ENCODE measurements at places on chromosomes 7 and 10.

DNA sequence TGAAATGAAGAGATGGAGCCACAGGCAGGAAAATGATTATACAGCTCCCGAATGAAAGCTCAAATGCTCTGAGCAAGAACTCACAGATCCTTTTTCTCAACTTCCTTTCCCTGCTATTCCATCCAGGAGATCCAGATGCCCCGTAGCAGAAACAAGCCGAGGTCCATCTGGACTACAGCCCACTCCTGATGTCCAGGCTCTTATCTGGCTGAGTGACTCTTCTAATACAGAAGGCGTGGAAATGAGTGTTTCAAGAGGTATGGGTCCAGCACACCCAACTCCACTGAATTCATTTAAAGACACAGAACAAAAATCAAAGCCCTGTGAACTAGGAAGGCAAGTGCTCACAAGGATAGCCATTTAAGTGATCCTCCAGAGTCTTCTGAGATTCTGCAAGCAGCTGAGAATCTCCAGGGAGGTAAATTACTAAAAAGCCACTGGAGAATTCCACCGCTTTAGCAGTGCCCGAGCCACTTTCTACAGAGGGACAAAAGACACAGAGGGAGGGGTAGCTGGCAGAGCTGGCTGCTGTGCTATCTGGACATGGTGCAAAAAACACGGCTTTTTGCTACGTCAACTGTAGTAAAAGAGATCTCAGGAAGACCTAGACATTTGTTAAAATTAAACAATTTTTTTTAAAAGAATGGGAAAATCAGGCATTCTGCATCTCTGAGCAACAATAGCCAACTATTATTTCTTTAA, 24.5 kb downstream of the FAM171A1 start:
- DNase-seq, result no peak

DNA sequence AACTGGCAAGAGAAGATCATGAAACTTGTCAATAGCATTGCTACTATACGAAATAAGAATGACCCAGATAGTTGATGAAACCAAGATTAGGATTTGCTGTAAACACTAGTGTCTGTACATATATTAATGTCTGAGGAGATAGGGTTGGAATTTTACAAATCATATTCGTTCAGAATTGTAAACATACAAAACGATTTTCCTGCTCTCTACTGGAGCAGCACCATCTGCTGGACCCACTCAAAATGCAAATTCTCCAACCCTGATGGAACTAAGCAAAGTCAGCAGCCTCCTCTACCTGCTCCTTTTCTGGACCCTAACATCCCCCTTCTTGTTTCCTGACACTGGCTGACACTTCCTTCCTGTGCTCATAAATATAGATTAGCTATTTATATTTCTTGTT, 29.4 kb upstream of the SGMS1 start:
- no peak for DNase-seq

DNA sequence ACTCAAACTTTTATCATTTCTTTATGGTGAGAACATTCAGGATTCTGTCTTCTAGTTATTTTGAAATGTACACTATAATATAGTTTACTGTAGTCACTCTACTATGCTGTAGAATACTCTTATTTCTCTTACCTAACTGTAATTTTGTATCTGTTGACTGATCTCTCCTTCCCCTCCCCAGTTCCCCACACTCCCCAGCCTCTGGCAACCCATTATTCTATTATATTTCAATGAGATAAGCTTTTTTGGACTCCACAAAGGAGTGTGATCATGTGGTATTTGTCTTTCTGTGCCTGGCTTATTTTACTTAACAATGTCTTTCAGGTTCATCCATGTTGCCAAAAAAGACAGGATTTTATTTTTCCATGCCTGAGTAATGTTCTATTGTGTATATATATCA, 71.4 kb upstream of the DYNC1I1 start:
- no peak for DNase-seq

DNA sequence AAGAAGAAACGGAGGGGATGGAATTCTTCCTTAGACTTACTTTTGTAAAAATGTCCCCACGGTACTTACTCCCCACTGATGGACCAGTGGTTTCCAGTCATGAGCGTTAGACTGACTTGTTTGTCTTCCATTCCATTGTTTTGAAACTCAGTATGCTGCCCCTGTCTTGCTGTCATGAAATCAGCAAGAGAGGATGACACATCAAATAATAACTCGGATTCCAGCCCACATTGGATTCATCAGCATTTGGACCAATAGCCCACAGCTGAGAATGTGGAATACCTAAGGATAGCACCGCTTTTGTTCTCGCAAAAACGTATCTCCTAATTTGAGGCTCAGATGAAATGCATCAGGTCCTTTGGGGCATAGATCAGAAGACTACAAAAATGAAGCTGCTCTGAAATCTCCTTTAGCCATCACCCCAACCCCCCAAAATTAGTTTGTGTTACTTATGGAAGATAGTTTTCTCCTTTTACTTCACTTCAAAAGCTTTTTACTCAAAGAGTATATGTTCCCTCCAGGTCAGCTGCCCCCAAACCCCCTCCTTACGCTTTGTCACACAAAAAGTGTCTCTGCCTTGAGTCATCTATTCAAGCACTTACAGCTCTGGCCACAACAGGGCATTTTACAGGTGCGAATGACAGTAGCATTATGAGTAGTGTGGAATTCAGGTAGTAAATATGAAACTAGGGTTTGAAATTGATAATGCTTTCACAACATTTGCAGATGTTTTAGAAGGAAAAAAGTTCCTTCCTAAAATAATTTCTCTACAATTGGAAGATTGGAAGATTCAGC, 158.7 kb upstream of the LANCL2 start:
- no peak for DNase-seq

DNA sequence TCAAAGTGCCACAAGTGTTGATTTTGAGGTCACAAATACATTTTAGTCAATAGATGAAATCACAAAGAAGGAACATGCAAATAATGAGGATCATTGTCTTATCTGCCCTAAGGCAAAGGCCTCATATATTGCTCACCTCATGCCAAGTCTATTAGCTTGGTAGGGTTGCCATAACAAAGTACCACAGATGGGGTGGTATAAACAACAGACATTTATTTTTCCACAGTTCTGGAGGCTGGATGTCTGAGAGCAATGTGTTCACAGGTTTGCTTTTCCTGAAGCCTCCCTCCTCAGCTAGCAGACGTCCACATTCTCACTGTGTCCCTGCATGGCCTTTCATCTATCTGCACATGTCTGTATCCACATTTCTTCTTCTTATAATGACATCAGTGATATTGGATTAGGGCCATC, 59.6 kb downstream of the RELN start:
- no peak for DNase-seq

GRCh38 chr10:93261961-93262610, 188.4 kb downstream of the CYP26A1 start:
- no peak for DNase-seq

DNA sequence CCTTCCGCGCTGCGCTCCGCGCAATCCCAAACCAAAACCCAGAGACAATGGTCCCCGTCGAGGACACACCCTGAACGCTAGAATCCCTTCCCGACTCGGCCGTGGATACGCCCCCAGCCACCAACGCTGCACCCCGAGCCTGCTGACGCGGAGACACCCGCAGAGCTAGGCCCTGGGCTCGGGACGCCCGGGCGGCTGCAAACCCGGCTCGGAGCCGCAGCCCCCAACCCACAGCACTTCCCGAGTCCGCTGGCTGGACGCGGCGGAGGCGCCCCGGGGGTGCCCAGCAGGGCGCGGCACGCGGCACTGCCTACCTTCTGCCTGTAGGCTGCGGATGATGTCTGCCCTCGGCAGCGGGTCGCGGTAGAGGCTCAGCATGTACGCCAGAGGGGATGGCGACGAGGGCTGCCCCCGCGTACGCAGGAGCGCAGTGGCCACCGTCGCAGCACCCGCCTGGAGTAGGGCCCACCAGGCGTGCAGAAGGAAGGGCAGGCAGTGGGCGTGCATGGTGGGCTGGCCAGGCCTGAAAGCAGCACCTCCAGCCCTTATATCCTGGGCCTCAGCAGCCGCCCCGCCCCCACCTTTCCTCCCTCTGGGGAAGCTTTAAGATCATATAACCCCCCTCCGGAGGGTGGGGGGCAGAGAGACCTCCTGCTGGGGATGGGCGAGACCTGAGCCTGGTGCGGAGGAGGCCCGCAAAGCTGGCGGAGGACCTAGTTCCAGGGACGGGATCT, at the start of gene NODAL:
NODAL (minus strand) TSS at position 521 of the 734 bp plus-strand sequence; CDS start at position 507, 14 bp downstream.
- peak; percentile 16 for DNase-seq

DNA sequence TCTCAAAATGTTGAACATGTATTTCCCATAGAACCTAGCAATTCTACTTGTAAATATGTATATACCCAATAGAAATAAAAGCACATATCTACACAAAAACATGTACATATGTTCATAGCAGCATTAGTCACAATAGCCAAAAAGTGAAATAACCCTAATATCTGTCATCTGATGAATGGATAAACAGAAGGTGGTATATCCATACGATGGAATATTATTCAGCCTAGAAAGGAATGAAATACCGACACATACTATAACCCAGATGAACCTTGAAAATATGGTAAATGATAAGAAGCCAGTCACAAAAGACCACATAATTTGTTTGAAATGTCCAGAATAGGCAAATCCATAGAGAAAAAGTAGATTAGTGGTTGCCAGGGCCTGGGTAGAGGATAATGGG, 87.9 kb downstream of the MCU start:
- no peak for DNase-seq

GRCh38 chr7:76327610-76328009, 25.1 kb downstream of the HSPB1 start:
- DNase-seq, result no peak

GRCh38 chr7:29287366-29287765, 92.8 kb downstream of the CHN2 start:
- DNase-seq, result no peak

- no peak for DNase-seq
Observed at GRCh38 chr7:75662579-75663301, 76.0 kb downstream of the HIP1 start.

GRCh38 chr7:157021071-157021870, 10.8 kb upstream of the MNX1 start:
- no peak for DNase-seq

DNA sequence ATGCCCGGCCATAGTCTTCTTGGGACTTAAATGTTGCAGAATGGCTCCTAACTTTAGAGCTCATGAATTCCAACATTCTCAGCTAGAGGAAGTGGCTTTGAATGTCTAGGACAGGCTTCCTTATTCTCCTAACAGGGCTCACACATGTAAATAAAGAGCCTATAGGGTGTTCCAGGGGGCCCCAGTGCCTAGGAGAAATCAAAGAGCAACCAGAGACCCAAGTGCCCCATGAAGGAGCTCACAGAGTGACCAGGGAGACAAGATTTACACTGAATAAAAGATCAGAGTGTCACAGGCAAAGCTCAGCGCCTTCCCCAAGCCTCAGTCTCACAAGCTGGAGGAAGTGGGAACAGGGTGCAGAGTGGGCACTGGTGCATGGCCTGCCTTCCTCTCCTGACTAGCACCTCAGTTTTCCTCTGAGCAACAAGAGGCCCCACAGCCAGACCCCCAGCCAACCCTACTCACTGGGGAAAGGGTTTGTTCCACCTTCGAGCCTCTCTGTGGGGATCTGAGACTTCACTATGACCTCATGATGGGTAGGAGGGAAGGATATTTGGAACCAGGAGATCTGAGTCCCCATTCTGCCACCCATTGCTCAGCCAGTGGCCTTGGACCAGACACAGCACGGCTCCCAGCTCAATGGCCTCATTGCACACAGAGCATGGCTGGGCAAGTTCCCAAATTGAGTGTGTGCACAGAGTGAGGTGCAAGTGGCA, 16.0 kb downstream of the TMEM273 start:
- DNase-seq, result no peak

GRCh38 chr7:22088827-22089226, 143.1 kb upstream of the CDCA7L start:
- DNase-seq, result no peak

DNA sequence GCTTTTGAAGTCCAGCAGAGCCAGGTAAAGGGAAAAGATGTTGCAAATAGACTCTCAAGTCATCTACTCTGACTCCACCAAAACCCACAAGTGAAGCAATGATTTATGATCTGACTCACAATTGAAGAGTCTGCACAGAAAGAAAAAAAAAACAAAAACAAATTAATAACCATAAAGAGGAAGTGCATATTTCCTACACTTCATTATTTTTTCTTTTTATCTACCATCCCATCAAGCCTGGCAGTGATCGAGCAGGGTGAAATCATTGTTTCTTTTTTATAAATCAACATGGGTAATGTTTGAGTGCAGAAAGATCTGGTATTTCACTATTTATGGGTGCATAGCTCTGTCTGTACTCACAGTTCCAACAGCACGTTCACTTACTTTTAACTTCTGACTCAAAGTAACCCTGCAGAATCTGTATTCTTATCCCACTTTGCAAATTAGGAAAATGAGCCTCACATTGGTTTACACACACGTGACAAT, 829.0 kb downstream of the TNS3 start:
- DNase-seq, result no peak

GRCh38 chr7:1062296-1063294, 18.2 kb downstream of the GPR146 start:
- DNase-seq, result no peak

GRCh38 chr7:85774986-85775385, 588.1 kb upstream of the SEMA3D start:
- DNase-seq, result no peak

DNA sequence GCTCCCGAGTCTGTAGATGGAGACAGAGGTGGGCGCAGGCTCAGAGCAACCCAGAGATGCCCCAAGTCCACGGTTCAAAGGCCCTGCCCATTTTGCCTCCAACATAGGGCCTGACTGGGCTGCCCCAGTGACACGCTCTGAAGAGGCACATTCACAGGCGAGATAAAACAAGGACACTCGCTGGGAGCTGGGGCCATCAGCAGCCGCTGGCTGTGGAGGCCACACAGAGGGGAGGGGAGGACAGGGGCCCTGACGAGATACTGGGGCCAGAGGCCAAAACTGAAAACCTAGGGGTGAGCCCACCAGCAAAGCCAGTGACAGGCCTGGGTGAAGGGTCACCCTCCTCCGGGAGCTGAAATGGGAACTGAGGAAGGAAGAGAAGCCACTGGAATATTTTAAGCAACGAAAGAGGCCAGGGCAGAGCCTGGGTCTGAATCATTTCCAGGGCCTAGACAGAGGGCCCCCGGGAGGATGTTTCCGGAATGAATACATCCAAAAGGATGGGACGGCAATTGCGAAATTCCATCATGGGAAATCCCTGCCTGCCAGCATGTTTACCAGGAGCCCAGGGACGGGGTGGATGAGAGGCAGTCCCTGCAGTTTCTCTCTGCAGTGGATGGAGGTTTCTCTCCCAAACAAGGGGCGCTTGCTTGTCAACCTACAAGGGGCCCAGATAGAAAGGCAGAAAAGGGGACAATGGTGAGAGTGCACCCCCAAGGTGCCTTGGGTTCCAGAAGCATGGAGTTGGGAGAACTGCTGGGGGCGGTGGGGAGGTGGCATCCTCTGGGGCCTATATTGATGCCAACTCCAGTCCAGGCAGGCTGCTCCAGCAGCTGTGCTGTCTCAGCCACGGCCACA, 29.0 kb upstream of the HSPA12A start:
- no peak for DNase-seq

DNA sequence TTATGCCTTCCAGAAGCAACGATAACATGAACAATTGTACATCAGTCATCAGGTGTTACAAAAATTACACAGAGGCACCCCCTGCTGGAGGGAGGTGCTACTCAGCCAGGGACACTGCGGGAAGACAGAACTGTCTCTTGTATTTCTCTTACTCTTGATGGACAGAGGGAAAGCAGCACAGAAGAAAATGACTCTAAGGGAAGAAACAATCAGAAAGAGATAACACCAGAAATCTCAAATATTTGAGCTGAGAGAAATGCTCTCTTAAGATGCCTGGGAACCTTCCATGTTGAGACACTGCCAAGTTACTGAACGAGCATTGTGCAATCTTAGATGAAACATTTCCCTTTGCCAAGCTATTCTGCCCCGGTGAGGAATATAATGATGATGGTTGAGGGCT, 227.6 kb upstream of the NPSR1 start:
- DNase-seq, result peak; percentile 4
